Esophagus muscularis mucosa (tissue), 4 donors: ENCODE measurements at places on chromosomes 5 and 9.

- no peak for DNase-seq
- no peaks in the 10 kb centered on the region for H3K27me3 ChIP-seq
Measured at GRCh38 chr5:172877466-172878260, 43.6 kb downstream of the ERGIC1 start.

DNA sequence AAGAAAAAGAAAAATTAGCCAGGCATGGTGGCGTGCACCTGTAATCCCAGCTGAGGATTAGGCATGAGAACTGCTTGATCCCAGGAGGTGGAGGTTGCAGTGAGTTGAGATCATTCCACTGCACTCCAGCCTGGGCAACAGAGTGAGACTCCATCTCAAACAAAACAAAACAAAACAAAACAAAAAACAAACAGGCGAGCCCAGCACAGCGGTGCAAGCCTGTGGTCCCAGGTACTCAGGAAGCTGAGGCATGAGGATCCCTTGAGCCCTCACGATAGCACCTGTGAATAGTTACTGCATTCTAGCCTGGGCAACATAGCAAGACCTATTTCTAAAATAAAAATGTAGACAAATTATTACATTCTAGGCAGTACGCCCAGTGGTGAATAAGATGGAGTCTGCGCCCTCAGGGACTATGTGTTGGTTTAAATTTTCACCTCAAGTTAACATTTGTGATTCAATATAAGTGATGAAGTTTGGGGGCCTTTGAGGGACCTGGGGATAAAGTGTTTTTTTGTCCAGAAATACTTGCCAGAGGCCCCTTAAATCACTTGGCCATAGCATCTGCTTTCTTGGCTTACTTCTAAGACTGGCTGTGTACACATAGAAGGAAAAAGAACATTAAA, 3.4 kb upstream of the GAPVD1 start:
- H3K27ac ChIP-seq, result no peak overlapping the region
- no peaks in the 10 kb centered on the region for H3K27me3 ChIP-seq
- H3K4me1 ChIP-seq, result peaks cover 14% of the 10 kb centered on the region

DNA sequence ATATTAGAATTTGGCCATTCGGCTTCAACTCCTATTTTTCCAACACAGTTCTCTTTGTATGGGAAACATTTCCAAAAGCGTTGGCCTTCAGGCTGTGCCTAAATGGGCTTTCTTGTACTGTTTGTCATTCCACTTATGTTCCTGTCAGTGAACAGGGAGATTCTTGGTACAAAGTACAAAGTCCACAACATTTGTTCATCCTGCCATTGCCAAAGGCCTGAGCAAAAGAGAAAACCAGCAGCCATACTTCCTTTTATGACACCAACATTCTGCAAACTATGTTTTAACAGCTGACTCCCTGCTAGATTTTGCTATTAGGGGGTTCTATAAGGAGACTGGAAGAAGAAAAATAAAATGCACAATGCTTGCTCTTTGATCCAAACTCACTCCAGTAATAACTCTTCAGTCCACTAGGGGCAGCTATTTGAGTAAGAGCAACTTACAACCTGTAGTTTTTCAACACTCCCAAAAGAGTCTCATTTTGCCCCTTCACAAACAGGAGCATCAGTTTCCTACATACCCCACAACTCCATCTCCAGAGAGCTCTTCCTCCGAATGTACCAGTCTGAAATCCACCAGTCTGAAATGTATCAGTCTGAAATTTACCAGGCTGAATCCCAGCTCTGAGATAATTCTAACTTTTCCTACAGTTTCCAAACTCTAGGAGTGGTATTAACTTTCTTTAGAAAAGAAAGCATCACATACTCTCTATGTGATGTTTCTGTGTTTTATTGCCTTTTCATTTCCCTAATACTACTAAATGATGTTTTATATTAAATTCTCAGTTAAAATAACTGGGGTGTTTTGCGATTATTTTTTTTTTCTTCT, 693.8 kb downstream of the DNAH5 start:
- no peaks in the 10 kb centered on the region for H3K27me3 ChIP-seq
- no peak overlapping the region for H3K4me3 ChIP-seq
- H3K27ac ChIP-seq, result no peak overlapping the region
- no peaks in the 10 kb centered on the region for H3K36me3 ChIP-seq

DNA sequence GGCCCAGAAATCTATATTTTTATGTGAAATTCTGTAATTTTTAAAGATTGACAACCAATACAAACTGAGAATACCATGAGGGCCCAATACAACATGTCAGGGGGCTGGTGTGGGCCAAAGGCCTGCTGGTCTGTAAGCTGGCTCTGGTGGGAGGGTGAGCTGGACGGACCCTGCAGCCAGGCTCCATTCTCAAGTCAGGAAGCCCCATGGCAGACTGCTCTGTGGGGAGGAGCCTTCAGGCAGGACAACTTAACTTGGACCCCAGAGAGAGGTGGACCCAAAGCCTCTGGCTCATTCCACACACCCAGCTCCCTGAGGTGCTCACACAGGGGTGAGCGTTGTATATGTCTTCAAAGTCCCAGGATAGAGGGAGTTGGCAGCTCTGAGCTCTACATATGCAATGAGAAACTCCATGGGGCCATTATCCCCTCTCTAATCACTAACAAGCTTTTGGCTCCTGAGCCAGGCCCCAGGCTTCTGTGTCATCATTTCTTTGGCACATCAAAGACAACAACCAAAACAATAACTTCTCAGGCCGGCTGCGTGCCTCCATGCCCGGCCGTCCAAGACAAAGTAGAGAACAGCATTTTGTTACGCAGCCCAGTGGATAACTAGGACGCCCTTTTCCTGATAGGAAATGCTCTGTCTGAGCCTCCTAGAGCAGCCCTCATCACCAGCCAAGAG, 6.4 kb downstream of the SEPTIN8 start:
- peak overlapping the region; percentile 69 for H3K27ac ChIP-seq
- DNase-seq, result no peak
- no peaks in the 10 kb centered on the region for H3K27me3 ChIP-seq
- H3K4me1 ChIP-seq, result peaks cover 79% of the 10 kb centered on the region
- no peak overlapping the region for H3K4me3 ChIP-seq

DNA sequence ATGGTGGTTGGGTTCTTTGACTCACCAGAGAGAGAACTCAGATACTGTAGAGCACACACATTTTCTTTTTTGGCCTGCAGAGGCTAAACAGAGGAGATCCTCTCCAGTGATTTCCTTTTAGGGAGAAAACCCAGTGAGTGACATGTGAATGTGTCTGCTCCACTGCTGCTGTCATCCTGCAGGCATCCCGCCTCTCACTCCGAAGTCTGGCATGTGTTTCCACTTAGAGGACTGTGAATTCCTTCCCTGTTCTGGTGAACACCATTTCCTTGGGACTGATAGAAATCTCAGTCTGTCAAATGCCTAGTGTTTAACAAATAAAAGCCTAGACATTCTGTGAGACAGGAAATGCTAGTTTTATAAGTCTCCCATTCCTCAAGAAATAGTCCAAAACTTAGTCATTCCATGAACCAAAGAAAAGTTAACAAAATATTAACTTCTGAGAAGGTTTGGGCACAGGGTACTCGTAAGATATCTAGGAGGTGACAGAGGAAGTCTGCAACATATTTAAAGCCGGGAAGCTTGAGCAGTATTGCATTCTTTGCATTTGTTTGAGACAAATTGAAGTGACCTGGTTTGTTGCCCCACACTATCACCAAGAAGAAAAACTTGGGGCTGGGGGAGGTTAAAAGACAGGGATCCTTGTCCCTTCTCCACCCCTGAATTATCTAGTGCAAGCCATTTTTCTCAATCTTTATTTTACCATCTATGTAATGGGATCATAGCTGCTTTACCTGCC, 74.9 kb upstream of the NIPAL4 start:
- peak overlapping the region; percentile 92 for H3K27ac ChIP-seq
- no peaks in the 10 kb centered on the region for H3K27me3 ChIP-seq
- no peak overlapping the region for H3K4me3 ChIP-seq
